ENCODE measurements at places on chromosomes 12 and 14.

GRCh38 chr12:10559244-10559643 is 53.6 kb downstream of the EIF2S3B start:
- no peak for DNase-seq

- peak; percentile 68 for DNase-seq
Observed at GRCh38 chr12:14961466-14962152, at the start of gene ARHGDIB. Gene ARHGDIB (minus strand): TSS chr12:14961601. CDS start chr12:14950712, 10,889 bp downstream.

GRCh38 chr14:65258391-65258790 is 154.1 kb upstream of the FUT8 start:
- no peak for DNase-seq

GRCh38 chr12:77442633-77443032 is 377.3 kb upstream of the E2F7 start:
- DNase-seq = no peak

DNA sequence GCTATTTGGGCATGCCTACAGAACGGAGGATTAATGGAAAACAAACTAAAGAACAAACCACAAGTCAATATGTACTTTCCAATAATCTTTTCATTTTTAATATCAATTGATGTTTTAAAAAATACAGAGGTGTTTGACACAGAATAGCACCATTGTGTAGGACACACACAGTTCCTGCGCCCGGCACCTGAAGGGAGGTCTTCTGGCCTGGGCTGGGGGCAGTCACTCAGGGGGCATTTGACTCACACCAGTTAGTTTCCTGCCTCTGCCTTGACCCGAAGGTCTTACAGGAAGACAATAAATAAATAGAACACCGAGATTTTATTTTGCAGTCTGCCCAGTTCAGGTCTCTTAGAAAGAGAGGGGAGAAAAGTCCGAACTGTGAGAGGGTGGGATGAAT is 9.5 kb downstream of the TMEM106C start:
- no peak for DNase-seq

GRCh38 chr14:91129261-91129660 is 15.4 kb downstream of the DGLUCY start:
- no peak for DNase-seq

GRCh38 chr12:99649551-99649950 is 2.0 kb downstream of the GARIN6 start:
- DNase-seq = no peak

DNA sequence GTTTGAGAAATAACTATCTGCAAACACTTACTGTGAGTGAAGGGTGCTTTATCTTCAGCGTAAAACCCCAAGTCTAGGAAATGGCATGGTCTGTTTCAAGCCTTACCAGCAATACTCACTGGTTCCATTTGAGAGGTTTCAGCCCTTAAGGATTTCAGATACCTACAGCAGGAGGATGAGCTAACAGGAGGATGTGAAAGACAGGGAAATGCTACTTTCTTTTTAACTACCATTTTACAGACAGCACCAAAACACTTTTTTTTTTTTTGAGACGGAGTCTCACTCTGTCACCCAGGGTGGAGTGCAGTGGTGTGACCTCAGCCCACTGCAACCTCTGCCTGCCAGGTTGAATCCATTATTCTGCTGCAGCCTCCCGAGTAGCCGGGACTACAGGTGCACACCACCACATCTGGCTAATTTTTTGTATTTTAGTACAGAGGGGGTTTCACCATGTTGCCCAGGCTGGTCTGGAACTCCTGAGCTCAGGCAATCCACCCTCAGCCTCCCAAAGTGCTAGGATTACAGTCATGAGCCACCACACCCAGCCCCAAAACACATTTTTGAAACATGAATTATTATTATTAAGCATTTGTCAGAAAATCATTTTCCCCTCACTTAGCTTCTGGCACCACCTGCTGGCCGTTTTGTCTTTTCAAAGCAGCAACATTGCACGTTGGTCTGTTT is 4.6 kb downstream of the MTRFR start:
- peak; percentile 78 for DNase-seq

DNA sequence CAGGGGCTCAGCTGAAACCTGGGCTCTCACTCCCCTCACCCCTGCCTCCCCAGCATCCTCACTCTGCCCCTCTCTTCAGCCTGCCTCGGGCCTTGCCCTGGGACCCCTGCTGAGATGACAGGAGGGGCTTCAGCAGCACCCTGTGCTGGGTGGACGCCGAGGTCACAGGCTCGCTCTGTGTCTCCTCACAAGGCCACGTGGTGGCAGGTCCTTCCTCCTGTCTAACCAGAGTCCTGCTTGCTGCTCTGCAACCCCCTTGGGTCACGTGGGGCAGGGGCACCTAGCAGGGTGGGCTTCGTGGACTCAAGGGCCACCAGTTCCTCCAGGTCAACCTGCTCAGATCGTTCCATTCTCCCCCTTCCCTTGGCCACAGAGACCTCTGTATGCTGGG is 90.4 kb downstream of the TMEM121 start:
- DNase-seq = no peak

DNA sequence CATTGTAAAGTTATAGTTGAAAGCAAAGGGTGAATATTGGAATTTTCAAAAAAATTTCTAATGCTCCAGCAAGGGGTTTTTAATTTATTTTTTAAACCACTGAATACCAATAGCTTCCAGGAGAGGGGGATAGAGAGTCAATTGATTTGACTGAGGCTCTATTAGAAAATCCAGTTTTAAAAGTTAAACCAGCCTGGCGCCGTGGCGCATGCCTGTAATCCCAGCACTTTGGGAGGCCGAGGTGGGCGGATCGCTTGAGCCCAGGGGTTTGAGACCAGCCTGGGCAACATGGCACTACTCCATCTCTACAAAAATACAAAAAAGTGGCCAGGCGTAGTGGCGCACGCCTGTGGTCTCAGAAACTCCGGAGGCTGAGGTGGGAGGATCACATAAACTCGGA is 150.1 kb downstream of the SLC38A4 start:
- no peak for DNase-seq

DNA sequence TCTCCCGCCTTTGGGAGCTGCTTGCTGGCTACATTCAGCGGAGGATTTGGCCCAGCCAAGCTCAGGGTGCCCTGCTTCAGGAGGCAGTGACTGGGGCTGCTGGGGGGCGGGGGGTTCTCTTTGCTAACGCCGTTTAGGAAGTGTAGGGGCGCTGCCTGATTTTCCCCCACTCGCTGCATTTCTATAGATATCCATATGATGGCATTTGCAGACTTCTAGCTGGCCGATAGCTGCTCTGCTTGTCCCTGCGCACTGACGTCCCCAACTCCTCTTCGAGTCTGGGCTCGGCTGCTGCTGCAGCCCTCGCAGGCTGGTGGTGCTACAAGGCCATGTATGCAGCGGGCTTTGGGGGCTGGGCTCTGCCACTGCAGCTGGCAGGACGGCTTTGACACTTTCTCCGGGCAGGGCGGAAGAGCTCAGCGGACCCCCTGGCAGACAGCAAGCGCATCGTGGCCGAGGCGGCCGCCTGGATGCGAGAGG is 3.1 kb downstream of the LRFN5 start:
- no peak for DNase-seq

DNA sequence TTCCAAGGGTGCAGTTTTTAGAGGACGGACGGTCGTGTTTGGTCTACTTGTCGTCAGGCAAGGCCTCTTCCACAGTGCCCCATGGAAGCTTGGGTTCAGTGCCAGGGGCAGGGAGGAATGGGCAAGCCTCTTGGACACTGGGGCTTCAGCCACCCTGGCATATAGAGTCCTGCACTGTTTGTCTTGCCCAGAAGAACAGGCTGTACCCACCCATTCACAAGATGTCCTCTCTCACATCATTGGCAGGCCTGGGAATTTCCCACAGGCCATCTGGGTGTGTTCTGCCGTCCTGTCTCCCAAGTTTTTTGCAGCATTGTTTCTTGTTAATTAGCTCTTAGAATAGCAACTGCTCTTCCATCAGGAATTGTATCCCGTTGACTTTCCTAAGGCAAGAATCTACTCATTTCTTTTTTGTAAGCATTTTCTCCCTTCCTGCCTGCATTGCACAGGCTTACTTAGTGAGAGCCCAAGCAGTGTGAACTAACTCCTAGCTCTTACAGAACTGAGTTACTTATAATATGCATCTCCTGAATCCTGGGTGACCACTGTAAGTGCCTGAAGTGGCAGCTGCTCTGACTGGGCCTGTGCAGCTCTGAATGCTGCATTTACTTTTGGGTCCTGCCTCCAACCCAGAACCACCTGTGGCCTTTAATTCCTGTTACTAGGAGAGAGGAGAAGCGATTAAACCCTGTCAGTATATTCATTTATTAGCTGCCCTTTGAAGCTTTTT is 149.4 kb upstream of the HIF1A start:
- DNase-seq = no peak

DNA sequence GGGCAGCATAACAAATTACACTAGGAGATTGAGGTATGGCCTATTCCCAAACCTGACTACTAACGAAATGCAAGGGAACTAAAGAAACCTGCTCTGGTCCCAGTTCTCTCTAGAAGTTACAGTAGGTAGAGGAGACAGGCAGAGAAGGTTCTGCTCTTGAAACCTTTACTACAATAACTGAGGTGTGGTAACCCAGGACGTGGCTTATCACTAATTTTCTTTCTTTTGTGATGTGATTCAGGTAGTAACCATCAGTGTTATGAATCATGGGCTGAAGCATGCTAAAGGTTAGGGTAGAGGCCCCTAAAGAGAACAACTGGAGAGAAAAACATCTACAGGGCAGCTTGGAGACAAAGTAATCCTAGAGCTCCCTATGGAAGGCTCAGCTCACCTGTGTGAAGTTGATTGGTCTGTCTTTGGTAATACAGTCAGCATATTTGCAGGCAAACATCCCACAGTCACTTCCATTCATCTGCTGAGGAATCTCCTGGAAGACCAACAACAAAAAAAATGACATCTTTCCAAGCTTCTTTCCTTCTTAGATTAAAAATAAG is 41.8 kb upstream of the COL2A1 start:
- no peak for DNase-seq

DNA sequence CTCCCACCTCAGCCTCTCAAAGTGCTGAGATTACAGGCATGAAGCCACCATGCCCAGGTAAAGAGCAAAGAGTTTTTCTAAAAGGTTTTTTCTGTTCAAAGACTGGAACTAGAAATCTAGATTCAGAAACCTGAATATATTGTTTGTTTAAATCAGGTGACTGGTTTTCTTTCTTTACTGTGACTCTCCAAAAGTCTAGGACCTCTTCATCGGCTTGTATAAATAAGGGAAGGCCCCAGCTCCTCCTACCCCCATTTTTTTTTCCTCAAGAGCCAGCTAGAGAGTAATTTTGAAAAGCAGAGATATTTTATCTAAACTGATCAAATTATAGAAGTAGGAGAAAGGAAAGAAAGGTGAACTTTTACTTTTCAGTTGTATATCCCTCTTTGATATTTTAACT is 48.0 kb downstream of the TMEM116 start:
- no peak for DNase-seq

GRCh38 chr14:48703728-48704467 is 882.3 kb downstream of the RPS29 start:
- DNase-seq = no peak

- DNase-seq = no peak
Observed at GRCh38 chr14:24504425-24504950, 3.6 kb downstream of the CMA1 start.

- DNase-seq = no peak
Observed at GRCh38 chr14:71745072-71745471, 187.2 kb upstream of the RGS6 start.

Data from stimulated activated CD4-positive, alpha-beta T cell treated with anti-CD3 and anti-CD28 coated beads, Interleukin-2, amount 100 ng/mL, for 24 hours (primary cell).